Bronchial epithelial cell (primary cell): ENCODE measurements at places on chromosomes 2 and 18. TPM values are rescaled to one million over a fixed set of nuclear protein-coding genes. Genes with fewer than 3 reads are reported as not detected.

DNA sequence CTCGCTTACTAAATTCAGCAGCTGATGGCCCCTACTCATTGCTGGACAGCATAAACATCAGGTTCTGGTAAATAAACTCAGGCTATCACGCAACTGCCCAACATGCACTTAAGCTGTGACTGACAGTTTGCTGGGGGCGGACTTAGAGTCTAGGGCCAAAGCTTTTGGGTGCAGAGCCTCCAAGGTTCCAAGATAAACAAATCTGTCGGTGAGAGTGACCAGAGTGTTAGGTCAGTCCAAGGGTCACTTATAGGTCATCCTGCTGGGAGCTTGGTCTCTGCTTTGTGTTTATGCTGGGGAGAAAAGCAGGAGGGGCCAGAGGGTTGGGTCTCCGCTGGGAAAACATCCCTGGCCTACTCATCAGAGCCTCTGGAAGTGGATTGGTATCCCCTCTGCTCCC lies 188.6 kb upstream of the GATA6 start:
- no peak for DNase-seq

DNA sequence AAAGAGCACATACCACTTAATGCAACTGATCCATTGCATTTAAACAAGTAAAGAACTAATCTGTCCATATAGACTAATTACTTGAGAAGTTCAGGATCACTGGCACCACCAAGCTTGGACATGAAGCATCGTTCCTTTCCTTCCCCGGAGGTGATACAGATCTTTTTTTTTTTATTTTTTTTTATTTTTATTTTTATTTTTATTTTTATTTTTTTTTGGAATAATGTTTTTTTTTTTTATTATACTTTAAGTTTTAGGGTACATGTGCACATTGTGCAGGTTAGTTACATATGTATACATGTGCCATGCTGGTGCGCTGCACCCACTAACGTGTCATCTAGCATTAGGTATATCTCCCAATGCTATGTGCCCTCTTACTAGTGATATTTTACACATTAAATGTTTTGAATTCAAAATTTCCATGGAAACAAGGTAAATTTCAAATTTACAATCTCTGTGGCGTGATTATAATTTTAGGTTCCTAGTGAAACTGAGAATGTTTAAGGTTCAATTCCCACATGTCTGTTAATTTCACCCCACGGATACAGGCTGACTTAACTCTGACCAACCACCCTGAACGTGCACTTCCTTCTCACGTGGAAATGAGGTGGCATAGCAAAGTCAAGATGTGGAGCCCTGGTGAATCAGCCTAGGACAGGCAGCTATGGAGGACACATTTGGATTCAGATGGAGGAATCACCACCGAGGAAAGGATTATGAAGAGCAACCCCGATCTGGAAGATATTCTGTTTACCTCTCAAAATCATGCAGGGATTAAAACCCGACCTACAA lies 101.6 kb upstream of the THOC1 start:
- DNase-seq = no peak

The CD28 gene
- not detected in 2 replicates for total RNA-seq

The ABCA12 gene
- total RNA-seq = 7.1 and 23.7 TPM in 2 replicates

- DNase-seq = no peak
Measured at GRCh38 chr2:223043164-223043941, 8.6 kb upstream of the KCNE4 start.

GRCh38 chr18:2537296-2537695 lies 34.0 kb downstream of the METTL4 start:
- no peak for DNase-seq

The STPG4 gene
- under 0.01 and 0.51 TPM in 2 replicates for total RNA-seq

DNA sequence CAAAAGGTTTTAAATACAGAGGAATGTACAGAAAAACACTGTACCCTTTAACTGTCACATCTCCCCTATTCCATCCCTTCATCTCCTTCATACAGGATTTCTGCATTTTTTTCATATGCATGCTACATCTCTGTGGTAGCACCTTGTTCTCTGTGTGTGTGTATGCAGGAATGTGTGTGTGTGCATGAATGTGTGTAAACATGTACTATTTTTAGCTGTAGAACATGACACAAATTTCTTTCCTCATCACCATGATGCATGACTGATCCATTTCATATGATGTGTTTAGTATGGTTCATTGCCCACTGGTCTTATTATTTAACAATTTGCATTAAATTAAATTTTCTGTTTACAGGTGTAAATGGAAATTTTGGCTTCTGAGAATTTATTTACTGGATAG lies 21.5 kb upstream of the ZEB2 start:
- peak; percentile 21 for DNase-seq

GRCh38 chr2:26462511-26463243 lies 15.2 kb downstream of the OTOF start:
- DNase-seq = peak; percentile 62

The PAX3 gene
- total RNA-seq = not detected in 2 replicates

DNA sequence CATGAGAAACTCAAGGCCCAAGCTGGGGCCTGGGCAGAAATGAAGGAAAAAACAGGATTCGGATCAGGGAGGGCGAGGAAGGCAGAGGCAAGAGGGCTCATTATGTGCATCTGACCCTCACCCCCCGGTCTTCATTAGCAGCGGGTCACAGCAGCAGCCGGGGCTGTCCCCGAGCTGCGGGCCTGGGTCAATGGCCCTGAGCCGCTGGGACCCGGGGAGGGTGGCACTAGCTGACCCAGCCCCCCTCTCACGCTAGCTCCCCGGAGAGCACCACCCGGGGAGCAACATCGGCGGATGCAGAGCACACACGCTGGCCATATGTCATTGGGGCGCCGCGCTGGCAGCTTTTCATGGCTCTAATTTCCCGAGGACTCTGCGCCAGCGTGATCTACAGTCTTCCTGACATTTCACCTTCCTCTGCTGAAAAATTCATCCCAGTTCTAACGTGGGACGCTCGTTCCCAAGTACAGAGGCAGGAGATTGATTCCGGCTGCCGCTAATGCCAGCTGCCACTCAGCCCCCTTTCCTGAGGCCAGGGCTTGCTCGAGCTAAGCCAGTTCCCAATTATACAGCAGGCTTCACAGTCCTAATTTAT lies 63.7 kb downstream of the EIPR1 start:
- no peak for DNase-seq

The ANKRD30B gene
- total RNA-seq = not detected in 2 replicates

DNA sequence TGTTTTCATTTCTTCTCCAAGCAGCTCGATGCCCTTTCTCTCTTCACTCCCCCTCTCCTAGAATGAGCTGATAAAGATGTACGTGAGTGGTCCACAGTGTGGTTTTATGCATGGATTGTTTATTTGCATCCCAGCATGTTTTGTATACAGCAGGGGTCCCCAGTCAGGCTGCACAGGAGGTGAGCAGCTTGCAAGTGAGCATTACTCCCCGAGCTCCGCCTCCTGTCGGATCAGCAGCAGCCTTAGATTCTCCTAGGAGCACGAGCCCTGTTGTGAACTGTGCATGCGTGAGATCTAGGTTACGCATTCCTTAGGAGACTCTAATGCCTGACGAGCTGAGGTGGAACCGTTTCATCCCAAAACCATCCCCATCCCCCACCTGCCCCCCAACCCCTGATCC lies 262.6 kb downstream of the AGAP1 start:
- DNase-seq = no peak

DNA sequence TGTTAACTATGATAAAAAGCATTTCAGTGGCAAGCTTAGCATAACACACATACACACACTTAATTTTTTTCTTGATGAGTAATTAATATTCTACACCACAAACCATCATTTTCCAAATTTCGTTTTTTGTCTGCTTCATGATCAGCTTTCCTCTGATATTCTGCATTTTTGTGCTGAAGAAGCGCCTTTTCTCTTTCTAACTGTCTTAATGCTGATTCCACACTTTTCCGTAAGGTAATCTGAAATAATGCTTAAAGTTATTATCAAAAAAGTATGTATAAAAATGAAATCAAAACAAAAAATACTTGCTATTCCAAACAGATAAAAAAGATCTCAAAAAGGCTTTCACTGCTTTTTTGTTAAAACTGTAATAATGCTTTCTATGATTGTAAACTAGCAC lies 60.1 kb downstream of the SLC66A3 start:
- no peak for DNase-seq

DNA sequence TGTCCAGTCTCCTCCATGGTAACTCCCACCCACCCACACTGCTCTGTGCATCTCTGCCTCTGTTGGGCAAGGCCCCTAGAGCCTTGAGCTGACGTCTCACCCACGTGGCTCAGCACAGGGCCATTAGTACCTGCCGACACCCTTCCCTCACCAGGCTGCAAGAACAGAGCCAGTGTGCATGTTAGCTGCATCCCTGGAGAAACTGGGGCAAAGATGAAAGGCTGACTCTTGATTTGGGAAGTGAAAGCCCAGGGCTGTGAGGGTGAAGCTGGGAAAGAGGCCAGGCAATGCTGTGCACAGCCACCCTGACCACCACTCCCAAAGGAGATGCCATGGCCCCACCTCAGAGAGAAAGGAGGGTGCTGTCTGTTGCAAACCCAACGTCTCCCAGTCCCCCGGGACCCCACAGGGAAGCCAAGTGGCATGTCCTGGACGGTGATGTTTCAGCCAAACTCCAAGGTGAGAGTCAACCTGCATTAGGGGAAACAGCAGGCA lies 20.0 kb upstream of the HPCAL1 start:
- DNase-seq = no peak

The CHST9 gene
- 0.26 and 0.38 TPM in 2 replicates for total RNA-seq

- DNase-seq = no peak
Measured at GRCh38 chr2:64699712-64700111, 46.0 kb upstream of the SERTAD2 start.

DNA sequence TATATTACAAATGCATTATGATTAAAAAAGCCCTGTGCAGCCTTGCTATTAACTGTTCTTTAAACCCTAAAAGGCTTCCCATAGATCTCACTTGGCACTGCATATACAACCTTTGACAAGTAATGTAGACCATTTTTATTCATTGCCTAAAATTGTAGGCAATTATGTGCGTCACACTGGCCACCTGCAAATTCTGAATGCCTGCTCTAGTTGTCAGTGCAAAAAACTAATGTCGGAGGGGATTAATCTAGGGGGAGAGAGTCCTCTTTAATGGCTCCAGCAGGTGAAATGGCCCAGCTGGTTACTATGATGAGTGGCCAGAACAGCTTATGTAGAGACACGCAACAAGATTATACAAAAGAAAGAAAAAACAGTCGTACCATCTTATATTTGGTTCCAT lies 123.2 kb downstream of the OLA1 start:
- DNase-seq = no peak

DNA sequence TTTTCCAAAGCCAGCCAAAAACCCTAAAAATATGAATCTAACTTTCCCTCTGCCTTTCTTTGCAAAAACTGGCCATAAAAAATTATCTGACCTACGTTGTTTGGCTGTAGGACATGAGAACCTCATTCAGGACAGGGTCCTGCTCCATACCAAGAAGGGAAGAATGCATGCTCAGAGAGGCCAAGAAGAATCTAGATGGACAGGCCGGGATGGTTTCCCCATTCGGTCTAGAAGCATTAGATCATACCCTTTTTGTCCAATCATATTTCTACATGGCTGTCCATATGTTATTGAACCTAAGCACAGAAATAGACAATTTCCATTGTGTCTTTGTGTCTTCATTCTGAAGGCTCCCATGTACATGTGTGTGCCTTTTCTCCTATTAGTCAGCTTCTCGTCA lies 2120.4 kb upstream of the PIK3C3 start:
- DNase-seq = no peak
